ENCODE measurements at places on chromosomes 5 and 9.

GRCh38 chr9:77063645-77064285 is 44.3 kb downstream of the FOXB2 start:
- no peaks in the 10 kb centered on the region for H3K4me1 ChIP-seq
- H3K4me3 ChIP-seq, result no peak overlapping the region
- H3K36me3 ChIP-seq, result no peaks in the 10 kb centered on the region
- no peak for DNase-seq
- H3K27ac ChIP-seq, result no peak overlapping the region

DNA sequence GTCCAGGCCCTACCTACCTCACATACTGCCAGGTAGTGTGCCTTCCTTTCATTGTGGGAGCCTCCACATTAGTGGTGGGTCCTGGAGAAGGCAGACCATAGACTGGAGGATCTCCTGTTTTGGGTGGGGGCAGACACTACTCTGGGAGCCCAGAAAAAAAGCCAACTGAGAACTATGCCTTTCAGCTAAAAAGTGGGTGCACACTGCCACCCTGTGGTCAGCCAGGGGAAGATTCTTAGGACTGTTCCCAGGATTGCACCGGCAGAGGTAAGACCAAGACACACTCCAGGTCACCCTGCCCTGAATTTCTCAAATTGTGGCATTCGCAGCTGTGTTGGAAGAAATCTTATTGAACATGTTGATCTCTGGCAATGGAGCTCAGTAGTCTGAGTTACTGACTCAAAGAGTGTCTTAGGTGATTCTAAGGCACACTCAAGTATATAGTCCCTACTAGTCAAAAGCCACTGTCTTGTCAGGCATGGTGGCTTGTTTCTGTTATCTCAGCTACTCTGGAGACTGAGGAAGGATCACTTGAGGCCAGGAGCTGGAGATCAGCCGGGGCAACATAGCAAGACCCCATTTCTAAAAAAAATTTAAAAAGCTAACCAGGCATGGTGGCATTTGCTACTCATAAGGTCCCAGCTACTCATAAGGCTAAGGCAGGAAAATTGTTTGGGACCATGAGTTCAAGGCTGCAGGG is 3.6 kb downstream of the SIGMAR1 start:
- H3K4me3 ChIP-seq, result no peak overlapping the region
- H3K27ac ChIP-seq, result no peak overlapping the region
- H3K36me3 ChIP-seq, result peaks cover 14% of the 10 kb centered on the region
- H3K27me3 ChIP-seq, result peaks cover 23% of the 10 kb centered on the region
- DNase-seq, result peak; percentile 70

DNA sequence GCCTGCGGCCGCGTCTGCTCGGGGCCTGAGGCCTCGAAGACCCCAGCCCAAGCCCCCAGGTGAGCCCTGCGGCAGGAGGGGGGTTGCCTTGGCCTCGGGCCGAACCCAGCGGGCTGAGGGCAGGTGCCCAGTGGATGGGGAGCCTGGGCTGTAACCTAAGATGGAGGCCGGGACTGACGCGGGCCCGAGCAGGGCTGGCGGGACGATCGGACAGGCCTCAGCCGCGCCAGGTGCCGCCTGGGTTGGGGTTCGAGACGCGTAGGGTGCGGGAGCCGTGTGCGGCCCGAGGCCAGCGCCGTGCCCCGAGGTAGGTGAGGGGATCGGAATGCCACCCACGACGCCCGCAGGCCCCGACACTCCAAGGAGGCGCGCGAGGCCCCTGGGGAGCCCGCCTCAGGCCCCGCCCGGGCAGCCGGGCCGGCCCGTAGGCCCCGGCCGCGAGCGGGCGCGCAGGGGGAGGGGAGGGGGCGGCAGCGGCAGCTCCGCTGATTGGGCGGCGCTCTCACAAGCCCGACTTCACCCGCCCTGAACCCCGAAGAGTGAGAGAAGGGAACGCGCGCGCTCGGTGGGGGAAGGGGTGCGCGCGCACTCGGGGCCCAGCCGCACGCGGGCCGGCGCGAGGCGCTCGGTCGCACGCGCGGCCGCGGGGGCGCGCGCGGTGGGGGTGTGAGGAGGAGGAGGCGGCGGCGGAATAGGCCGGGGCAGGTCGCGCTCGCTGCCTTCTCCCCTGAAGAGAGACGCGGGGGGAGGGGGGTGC is at the start of gene NSD1:
NSD1 (plus strand) TSS at position 678 of the 757 bp plus-strand sequence. CDS start 1,331 bp downstream, outside the sequence.
- no peaks in the 10 kb centered on the region for H3K27me3 ChIP-seq
- DNase-seq, result peak; percentile 98
- peaks cover 24% of the 10 kb centered on the region for H3K4me1 ChIP-seq
- H3K36me3 ChIP-seq, result peaks cover 32% of the 10 kb centered on the region
- peak within 1 kb of the TSS; percentile 97 for H3K27ac ChIP-seq

GRCh38 chr5:140216478-140217074 is 41.6 kb downstream of the CYSTM1 start:
- H3K27me3 ChIP-seq, result no peaks in the 10 kb centered on the region
- H3K27ac ChIP-seq, result no peak overlapping the region
- H3K36me3 ChIP-seq, result no peaks in the 10 kb centered on the region
- DNase-seq, result no peak

DNA sequence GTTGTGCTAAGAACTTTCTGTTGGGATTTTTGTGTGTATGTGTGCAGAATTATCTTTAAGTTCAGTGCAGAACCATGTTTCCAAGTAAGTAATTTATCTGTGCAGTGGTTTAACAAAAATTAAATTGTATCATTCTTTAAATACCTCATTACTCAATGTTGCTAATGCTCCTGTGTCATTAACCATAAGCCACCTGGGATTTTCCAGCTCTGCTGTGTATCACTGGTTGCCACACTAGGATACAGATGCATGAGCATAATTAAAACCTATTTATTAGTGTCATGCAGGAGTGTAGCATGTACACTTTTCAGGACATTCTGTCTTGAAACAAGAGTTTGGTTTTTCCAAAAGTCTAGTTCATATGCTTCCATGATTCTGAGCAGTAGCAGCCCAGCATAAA is 120.4 kb upstream of the PTGER4 start:
- no peak overlapping the region for H3K27ac ChIP-seq
- no peaks in the 10 kb centered on the region for H3K27me3 ChIP-seq
- H3K36me3 ChIP-seq, result no peaks in the 10 kb centered on the region
- H3K4me3 ChIP-seq, result no peak overlapping the region
- DNase-seq, result no peak

DNA sequence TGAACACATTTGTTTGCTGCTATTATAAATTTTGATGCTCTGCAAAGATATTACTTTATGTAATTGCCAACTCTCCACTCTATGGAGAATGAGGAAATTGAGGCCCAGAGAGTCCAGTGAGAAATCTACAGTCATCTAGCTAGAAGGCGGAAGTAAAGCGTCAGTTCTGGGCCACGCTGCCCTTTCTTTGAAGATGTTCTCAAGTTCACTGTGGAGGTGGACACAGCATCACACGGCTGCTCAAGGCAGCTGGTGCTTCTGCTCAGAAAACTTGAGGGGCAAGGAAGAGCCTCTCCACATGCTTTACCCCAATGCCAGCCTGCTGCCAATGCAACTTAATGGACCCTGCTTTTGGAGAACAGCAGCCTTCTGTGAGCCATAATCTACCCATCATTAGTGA is 96.3 kb downstream of the TTLL11 start:
- H3K4me1 ChIP-seq, result peaks cover 21% of the 10 kb centered on the region
- peak; percentile 42 for DNase-seq
- H3K36me3 ChIP-seq, result no peaks in the 10 kb centered on the region
- H3K27me3 ChIP-seq, result no peaks in the 10 kb centered on the region
- no peak overlapping the region for H3K27ac ChIP-seq
- no peak overlapping the region for H3K4me3 ChIP-seq

GRCh38 chr5:29548262-29548661 is 1645.2 kb upstream of the CDH6 start:
- H3K27me3 ChIP-seq, result no peaks in the 10 kb centered on the region
- no peak overlapping the region for H3K4me3 ChIP-seq
- no peaks in the 10 kb centered on the region for H3K4me1 ChIP-seq

- no peak for DNase-seq
- H3K4me3 ChIP-seq, result no peak overlapping the region
- no peaks in the 10 kb centered on the region for H3K27me3 ChIP-seq
Observed at GRCh38 chr5:57447658-57448057, 35.0 kb downstream of the ACTBL2 start.

DNA sequence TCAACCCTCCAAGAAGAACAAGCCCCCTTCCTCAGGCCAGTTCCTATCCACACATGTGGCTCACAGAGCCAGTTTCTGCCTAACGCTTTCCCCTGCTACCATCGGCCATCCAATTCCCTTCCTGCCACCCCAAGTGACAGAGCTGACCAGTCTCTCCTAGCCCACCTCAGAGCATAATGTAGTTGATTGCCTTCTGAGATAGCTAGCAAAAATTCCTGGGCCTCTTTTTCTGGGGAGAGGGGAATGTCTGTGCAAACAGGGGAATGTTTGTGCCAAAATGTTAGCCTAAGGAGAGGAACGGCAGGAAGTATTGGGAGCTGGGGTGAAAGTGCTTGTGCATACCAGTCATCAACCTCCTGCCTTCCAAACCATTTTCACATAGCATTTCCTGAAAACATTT is 157.0 kb downstream of the PJA2 start:
- no peak overlapping the region for H3K27ac ChIP-seq
- no peak for DNase-seq
- H3K4me3 ChIP-seq, result no peak overlapping the region
- no peaks in the 10 kb centered on the region for H3K27me3 ChIP-seq
- H3K36me3 ChIP-seq, result no peaks in the 10 kb centered on the region

DNA sequence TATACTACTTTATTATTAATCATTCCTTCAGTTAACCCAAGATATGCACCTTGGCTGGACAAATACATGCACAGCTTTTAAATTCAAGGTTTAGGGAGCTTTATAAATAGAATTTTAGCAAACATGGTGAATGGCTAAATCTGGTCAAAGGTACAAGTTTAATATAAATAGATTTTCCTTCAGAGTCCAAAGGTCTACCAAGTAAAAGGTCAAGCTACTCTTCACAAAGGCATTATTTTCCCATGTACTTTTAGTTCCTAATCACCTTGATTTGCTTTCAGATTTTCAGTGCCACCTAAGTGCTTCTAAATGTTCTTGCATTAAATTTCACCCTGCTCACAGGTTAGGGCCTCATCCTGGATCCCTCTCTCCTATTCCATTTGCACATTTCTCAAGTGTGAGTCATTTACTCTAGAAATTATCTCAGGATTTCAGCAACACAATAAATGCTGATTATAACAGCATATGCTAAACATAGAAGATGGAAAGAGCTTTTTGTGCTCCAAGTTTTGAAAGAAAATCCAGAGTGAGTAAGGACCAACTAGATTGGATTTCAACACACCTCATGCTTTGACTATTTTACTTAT is 459.4 kb upstream of the ITGA1 start:
- no peak overlapping the region for H3K4me3 ChIP-seq
- no peaks in the 10 kb centered on the region for H3K36me3 ChIP-seq
- no peak overlapping the region for H3K27ac ChIP-seq
- DNase-seq, result no peak
- H3K27me3 ChIP-seq, result no peaks in the 10 kb centered on the region

GRCh38 chr5:81335946-81336345 is 34.6 kb downstream of the ZCCHC9 start:
- H3K4me1 ChIP-seq, result no peaks in the 10 kb centered on the region
- H3K27me3 ChIP-seq, result no peaks in the 10 kb centered on the region
- H3K36me3 ChIP-seq, result no peaks in the 10 kb centered on the region
- DNase-seq, result no peak
- H3K27ac ChIP-seq, result no peak overlapping the region

DNA sequence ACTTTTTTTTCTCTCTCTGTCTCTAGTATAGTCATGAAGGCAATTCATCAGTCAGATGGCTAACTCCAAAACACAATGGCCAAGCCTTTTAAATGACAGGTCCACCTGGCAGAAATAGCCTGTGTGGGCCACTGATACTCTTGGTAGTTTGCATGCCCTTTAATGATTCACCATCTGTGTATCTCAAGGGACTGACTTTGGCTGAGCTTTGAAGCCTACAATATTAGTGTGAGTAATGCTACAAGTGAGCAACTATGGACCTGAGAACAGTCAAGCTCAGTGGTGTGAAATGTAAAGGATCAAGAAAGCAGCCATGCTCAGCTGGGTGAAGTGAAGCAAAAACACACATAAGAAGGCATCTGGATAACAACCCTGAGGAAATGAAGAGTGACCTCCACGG is 506.9 kb downstream of the TLE1 start:
- H3K27me3 ChIP-seq, result no peaks in the 10 kb centered on the region
- H3K4me3 ChIP-seq, result no peak overlapping the region
- no peaks in the 10 kb centered on the region for H3K36me3 ChIP-seq

DNA sequence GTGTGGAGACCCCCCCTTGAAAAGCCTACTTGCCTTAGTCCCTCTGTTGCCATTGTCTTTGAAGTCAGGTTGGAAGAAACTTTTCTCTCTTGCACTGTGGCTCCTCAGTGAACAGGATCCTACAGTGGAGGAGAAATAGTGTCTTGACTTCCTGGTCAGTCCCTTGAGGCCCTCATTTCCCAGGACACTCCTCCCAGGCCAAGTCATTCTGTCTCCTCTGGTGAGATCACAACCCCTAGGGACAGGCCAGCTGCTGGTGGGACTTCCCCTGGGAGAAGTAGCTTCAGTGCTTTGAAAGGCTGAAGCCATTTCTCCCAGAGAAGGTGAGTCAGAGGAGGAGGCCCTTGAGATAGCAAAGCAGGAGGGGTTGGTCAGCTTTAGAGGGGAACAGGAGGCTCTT is 10.1 kb upstream of the GRIA1 start:
- no peaks in the 10 kb centered on the region for H3K36me3 ChIP-seq
- no peak overlapping the region for H3K27ac ChIP-seq
- no peak for DNase-seq
- H3K27me3 ChIP-seq, result no peaks in the 10 kb centered on the region

GRCh38 chr5:153829510-153830065 is 209.1 kb downstream of the FAM114A2 start:
- no peak overlapping the region for H3K27ac ChIP-seq
- peaks cover 3% of the 10 kb centered on the region for H3K4me1 ChIP-seq
- H3K27me3 ChIP-seq, result peaks cover 2% of the 10 kb centered on the region

GRCh38 chr9:14347406-14348122 is 33.6 kb upstream of the NFIB start:
- H3K4me3 ChIP-seq, result peak overlapping the region; percentile 59
- no peaks in the 10 kb centered on the region for H3K36me3 ChIP-seq
- H3K27me3 ChIP-seq, result peaks cover 13% of the 10 kb centered on the region
- peak; percentile 89 for DNase-seq

GRCh38 chr5:140168371-140168770 is 6.6 kb upstream of the CYSTM1 start:
- H3K4me1 ChIP-seq, result no peaks in the 10 kb centered on the region
- no peak overlapping the region for H3K4me3 ChIP-seq
- H3K27ac ChIP-seq, result no peak overlapping the region
- H3K36me3 ChIP-seq, result no peaks in the 10 kb centered on the region

- H3K4me1 ChIP-seq, result no peaks in the 10 kb centered on the region
- H3K4me3 ChIP-seq, result no peak overlapping the region
- H3K27me3 ChIP-seq, result no peaks in the 10 kb centered on the region
- H3K27ac ChIP-seq, result no peak overlapping the region
- H3K36me3 ChIP-seq, result no peaks in the 10 kb centered on the region
- DNase-seq, result no peak
Observed at GRCh38 chr5:14071433-14071832, 71.7 kb upstream of the TRIO start.

GRCh38 chr5:176383248-176383905 is 5.0 kb downstream of the NOP16 start:
- H3K36me3 ChIP-seq, result peaks cover 58% of the 10 kb centered on the region
- no peaks in the 10 kb centered on the region for H3K27me3 ChIP-seq
- no peak overlapping the region for H3K27ac ChIP-seq
- no peak for DNase-seq
- peaks cover 8% of the 10 kb centered on the region for H3K4me1 ChIP-seq
